Stimulated activated CD4-positive, alpha-beta T cell treated with anti-CD3 and anti-CD28 coated beads, Interleukin-1b, Interleukin-23, amount 100 ng/mL, for 1 hour (primary cell): ENCODE measurements at places on chromosomes 2 and 18.

- DNase-seq, result no peak
These were observed 3.4 kb downstream of the KLF7 start for GRCh38 chr2:207162316-207162715.

DNA sequence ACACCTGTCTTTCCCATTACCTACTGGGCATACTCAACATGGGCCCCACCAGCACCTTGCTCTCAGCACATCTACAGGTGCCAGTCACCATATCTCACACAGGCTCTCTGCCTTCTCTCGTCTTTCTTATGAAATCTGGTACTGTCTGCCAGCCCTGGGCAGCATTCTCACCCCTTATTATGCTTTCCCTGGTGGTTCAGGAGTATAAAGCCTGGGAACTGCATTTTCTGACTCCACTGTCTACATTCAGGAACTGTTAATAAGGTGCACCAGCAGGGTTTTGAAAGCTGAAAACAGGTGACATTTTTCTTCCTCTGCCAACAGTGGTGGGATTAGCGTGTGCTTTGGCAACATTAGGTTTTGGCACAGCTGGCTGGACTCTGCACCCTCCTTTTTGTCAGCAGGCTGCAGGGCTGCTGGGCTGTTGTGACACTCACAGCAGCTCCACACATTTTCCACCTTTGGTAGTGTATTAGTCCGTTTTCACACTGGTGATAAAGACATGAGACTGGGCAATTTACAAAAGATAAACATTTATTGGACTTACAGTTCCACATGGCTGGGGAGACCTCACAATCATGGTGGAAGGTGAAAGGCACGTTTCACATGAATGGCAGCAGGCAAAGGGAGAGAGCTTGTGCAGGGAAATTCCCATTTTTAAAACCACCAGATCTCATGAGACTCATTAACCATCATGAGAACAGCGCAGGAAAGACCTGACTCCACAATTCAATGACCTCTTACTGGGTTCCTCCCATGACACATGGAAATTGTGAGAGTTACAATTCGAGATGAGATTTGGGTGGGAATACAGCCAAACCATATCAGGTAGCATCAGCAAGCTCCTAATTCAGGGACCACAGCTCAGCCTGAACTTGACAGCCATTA is 343.1 kb upstream of the LYPD1 start:
- DNase-seq, result no peak

GRCh38 chr2:148561389-148561788 is 83.2 kb upstream of the EPC2 start:
- DNase-seq, result no peak

DNA sequence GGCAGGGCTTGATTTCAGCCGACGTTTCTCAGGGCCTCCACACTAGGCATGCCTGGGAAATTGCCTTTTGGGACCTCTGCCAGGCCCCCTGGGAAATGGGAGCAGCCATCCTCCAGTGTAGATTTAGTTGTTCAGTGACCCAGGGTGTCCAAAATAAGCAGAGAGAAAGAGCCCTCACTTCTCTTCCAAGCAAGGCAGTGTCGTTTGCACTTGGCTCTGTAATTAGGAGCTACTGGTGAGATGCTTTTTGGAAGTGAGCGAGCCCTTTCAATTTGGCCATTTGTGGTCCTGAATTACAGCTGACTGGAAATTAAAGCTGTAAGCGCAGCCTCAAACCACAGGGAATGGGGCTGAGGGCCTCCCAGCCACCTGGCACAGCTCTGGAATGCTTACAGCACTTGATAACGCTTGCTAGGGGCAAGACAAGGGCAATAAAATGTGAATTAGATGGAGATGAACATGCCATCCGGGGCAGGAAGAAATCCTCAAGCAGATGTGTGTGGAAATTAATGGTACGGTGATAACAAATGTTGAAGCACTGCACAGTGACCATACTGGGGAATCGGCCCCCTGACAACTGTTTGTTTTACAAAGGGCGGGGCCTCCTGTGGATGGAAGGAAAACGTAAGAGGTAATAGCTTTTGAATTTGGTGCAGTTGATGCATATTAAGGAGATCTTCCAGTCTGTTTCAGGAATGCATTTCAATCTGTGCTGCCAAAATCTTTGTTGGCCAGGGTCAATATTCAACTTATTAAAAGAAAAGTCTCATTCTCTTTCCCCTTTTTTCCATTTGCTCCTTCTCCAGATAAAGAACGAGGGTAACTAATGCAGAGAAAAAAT is 173.1 kb downstream of the UXS1 start:
- no peak for DNase-seq

DNA sequence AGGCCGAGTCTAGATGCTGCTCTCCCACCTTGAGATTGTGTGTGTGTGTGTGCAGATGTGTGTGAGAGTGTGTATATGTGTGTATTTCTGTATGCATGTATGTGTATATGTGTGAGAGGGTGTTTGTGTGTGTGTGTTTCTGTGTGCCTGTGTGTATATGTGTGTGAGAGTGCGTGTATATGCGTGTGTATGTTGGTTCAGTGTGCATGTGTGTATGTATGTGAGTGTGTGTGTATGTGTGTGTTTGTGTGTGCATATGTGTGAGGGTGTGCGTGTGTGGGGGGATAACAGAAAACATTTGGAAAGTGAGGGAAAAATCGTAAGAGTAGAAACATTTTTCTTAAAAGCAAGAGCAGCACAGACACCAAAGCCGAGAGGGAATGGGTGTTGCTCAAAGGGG is 309.1 kb downstream of the NDUFA10 start:
- no peak for DNase-seq

GRCh38 chr2:23286758-23287704 is 97.9 kb upstream of the KLHL29 start:
- DNase-seq, result no peak

- no peak for DNase-seq
These were observed 19.9 kb downstream of the MBP start for GRCh38 chr18:77112747-77113092.
